Dermis lymphatic vessel endothelial cell (primary cell): ENCODE measurements at places on chromosomes 5 and 9. TPM values are rescaled to one million over a fixed set of nuclear protein-coding genes. Genes with fewer than 3 reads are reported as not detected.

Gene SETD9
- total RNA-seq = 12.4 and 21.7 TPM in 2 replicates

Gene CD72
- 0.09 and 0.11 TPM in 2 replicates for total RNA-seq

Gene SPINK4
- not detected in 2 replicates for total RNA-seq

Gene GRAMD2B
- 8.7 and 16.8 TPM in 2 replicates for total RNA-seq

Gene TOMM5
- total RNA-seq = 66.2 and 102 TPM in 2 replicates

Gene RANBP3L
- under 0.01 and 0.09 TPM in 2 replicates for total RNA-seq

Gene SLC25A25
- 25.3 and 48.5 TPM in 2 replicates for total RNA-seq

Gene GPX8
- 9.9 and 17.2 TPM in 2 replicates for total RNA-seq

Gene TEX48
- total RNA-seq = not detected in 2 replicates

Gene MYOT
- not detected in 2 replicates for total RNA-seq

Gene ELOVL7
- total RNA-seq = 0.09 and 0.22 TPM in 2 replicates
